ENCODE measurements at places on chromosomes 3 and 15.

- no peak for DNase-seq
Observed at GRCh38 chr3:151106311-151106710, 20.8 kb downstream of the MED12L start.

DNA sequence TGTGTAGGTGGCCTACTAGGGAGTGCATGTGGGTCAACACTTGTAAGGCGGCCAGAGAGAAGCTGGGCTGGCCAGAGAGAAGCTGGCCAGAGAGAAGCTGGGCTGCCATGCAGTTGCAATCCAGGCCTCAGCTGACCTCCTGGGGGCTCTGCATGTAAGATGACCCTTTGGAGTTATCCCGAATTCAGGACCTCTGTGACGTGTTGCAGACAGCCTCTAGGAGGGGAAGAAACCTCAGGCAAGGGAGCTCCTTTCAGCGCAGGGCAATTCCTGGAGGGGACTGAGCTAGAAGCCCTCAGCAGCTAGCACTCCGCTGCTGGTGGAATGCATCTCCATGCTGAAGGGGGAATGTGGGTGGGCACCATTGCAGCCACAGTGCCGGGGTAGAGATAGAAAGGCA, 15.8 kb upstream of the KBTBD12 start:
- no peak for DNase-seq

DNA sequence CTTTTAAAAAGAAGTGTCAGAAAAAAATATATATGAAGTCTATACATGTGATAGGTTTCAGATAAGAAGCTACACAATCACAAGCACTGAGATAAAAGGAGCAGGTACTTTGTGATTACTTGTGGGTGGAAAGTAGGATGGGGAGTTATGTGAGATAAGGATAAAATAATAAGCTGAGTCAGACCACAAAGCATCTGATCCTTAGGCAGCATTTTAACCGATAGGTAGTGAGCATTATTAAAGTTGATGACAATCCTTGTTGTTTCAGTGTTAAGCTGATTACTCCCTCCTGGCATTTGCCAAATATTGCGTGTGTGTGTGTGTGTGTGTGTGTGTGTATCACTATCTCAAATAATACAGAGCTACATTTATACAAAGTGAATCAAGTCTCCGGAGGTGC, 483.1 kb downstream of the NAALADL2 start:
- no peak for DNase-seq

- no peak for DNase-seq
Observed at GRCh38 chr15:89428246-89428645, 68.1 kb downstream of the RHCG start.

GRCh38 chr15:75727851-75728715, 15.4 kb upstream of the CSPG4 start:
- peak; percentile 42 for DNase-seq

DNA sequence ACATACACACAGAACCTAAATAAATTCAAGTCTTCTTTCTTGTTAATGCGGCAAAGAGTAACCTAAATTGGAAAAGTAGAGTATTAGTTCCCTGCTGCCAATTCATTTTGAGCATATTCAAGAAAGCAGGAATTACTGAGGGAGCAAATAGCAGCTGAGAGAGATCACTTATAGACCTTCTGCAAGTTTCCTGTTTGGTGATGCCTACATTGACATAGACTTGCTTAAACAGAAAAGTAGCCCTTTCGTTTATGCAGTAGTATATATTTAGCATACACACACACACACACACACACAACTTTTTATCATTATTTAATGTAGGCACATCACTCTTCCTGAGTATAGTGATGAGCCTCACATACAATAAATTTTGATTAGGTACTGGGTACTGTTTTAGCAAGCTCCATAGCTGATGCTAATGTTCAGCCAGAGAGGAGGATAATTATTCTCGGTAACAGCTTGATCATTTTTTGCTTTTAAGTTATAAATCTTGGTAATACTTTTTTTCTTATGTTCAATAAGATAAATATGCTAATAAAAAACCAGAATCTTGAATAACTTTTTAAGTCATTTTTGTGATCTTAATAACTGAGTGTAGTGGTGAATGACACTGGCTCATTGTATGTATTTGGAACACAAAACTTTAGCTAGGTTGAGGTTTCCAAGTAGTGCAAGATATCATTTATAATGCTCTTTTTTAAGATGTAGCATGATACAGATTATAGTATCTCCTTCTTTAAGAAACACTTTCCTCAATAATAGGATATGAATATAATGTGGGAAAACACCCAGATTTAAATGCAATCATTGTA, 174.7 kb downstream of the MBNL1 start:
- no peak for DNase-seq

- no peak for DNase-seq
Observed at GRCh38 chr15:96687388-96688107, 357.0 kb downstream of the NR2F2 start.

DNA sequence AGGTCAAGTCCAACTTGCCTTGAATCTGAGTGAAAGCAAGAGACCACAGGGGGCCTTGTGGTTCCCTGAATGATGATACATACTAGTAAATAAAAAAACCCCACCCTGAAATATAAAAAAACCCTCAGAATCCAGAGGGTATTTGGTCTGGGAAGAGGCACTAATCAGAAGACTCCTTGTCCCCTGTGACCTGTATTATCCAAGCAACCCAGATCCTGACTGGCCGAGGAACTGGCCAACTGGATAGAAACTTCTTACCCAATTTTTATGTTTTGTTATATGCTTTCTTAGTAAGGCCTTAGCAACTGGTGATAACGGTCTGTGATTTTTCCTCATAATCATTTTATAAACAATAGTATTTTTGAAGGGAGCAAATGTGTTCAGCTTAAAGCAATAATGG, 17.5 kb downstream of the ABI3BP start:
- no peak for DNase-seq

- DNase-seq: no peak
Observed at GRCh38 chr3:142278451-142278850, 53.1 kb upstream of the GK5 start.

- DNase-seq: no peak
Observed at GRCh38 chr3:42750834-42751233, 22.2 kb downstream of the CCDC13 start.

GRCh38 chr3:98746882-98747281, 16.3 kb upstream of the ST3GAL6 start:
- no peak for DNase-seq

DNA sequence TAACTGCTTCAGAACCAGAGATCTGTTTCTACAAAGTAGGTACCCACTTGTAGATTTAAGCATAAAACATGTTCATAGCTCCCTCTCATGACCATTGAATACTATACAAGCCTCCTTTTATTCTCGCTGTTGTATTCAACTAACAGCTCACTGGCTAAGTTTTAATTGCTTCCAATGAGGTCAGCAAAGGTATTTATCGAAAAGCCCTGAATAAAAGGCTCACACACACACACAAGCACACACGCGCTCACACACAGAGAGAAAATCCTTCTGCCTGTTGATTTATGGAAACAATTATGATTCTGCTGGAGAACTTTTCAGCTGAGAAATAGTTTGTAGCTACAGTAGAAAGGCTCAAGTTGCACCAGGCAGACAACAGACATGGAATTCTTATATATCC, at the start of gene FGF7:
TSS of gene FGF7 (plus strand) at position 222 of the 400 bp plus-strand sequence. CDS start 1,056 bp downstream, outside the sequence.
- DNase-seq: no peak

DNA sequence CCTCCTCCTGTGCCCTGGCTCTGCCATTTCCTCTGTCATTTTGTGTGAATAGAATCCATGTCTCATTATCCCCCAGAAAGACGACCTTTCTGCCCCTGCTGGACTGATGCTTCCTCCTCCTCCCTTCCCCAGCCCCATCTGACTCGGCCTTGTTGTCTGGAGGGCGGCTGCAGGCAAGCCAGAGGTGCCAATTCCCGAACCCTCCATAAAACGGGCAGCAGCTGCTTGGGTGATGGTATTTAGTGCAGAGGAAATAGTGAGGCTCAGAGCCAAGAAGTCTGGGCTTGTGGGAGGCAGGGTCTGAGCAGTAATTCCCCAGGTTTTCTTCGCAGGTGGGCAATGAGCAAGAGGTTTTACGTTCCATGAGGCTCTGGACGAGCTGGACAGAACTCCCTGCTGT, 71.2 kb downstream of the ITGA11 start:
- DNase-seq: no peak

- DNase-seq: no peak
Observed at GRCh38 chr15:27595211-27595610, 503.9 kb downstream of the OCA2 start.

- peak; percentile 59 for DNase-seq
Observed at GRCh38 chr15:73345658-73346057, 23.1 kb downstream of the HCN4 start.

DNA sequence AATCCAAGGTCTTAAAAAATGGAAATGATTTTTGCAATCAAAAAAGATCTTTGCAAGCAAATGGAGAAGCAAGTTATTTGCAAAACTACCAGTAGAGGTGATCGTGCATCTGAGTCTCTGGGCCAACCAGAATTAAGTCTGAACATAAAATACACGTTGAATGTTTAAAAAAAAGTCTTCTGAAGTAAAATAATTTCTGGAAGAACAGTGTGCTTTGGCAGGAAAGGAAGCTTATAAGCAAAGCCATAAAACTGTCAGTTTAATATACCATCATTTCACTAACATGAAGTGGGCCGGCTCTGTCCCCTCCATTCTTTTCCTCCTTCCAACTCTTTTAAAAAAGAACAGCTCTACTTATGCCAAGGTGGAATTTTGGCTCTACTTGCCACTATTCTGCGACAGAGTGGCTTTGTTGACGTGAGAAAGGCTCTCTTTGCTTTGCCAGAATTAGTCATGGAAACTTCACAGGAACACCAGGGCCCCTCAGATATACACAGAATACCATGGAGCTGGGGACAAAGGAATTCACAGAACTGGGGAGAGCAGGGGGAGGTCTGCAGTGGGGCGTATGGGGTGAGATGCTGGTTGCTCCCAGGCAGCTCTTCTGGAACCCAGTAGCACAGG, 29.8 kb downstream of the FSTL1 start:
- DNase-seq: no peak

GRCh38 chr3:62705721-62706120, 169.5 kb downstream of the CADPS start:
- no peak for DNase-seq

DNA sequence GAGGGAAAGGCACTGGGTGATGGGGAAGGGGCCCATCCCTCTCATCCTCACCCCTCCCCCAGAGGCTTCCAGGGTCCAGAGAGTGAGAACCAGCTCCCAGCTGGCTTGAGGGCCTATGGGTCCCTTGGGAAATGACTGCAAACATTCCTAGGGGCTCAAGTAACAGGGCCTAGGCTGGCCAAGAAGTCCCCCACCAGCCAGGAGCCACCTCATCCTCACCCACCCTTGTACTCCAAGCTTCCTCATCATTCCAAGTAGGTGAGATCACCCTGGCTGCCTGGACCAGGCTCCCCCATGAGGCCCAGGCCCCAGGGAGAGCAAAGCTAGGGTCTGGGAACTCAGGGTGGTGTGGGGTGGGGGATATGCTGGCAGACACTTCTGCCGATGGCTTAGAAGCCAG, 14.8 kb downstream of the LOXL1 start:
- DNase-seq: no peak

DNA sequence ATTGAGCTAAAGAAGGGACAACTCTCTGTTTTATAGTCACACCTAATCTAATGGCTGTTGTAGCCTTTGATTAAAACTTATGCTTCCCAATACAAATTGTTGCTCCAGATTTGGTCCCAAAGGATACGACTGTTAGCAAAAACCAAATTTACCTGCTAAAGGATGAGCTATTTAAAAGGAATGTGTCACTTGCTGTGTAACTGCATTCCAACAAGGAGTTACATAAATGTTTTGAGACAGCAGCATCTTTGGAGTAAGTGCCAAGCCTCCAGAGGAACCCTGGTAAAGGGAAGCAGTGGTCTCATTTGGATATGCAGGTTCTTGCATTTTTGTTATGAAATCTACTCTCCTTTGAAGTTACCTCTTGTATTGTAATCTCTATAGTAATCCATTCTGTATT, 233.3 kb downstream of the THSD4 start:
- no peak for DNase-seq

DNA sequence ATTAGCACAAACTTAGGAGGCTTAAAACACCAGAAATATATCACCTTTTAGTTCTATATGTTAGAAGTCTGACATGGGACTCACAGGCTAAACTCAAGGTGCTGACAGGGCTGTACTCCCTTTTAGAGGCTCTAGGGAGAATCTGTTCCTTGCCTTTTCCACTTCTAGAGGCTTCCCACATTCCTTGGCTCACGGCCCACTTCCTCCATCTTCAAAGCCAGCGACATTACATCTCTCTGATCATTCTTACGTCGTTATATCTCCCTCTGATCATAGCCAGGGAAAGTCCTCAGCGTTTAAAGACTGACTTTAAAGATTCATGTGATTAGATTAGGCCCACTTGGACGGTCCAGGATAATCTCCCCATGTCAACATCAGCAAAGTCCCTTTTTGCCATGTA, 166.3 kb downstream of the GREM1 start:
- no peak for DNase-seq

DNA sequence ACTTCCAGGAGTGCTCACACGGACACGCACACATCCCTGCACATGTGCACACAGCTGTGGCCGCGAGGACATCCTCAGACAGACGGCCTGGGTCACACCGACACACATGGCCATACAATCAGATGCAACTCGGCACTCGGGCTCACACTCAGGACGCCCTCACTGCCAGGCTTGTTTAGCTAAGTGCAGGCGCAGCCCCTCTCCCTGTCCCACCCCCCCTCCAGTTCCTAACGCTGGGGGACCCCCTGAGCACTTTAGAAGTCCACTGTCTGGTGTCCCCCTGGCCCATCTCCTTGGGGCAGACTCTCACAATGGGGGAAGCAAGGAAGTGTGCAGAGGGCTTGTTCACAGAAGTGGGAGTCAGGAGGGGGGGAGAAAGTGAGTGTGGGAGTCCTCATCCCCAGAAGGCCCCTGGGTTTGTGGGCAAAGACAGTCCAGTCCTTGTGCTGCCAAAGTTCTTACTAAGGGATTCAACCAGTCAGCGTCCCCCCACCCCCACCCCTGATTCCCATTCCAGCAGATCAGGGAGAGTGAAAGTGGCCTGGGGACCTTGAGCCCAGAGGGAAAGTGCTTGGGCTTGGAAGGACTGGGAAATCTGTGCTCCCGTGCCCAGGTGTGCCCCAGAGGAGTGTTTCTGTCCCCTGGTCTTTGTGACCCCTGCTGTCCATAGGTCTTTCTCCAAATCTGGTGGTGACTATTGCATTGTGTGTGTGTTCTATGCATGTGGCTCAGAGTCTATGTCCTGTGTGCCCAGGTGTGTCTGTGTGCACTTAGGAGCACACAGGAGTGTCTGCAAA, 767 bp upstream of the GATA2 start:
- no peak for DNase-seq
